ENCODE measurements at places on chromosomes 3 and 15. TPM values are rescaled to one million over a fixed set of nuclear protein-coding genes. Genes with fewer than 3 reads are reported as not detected.

GRCh38 chr3:100088735-100089368 is 25.4 kb downstream of the FILIP1L start:
- no peak for DNase-seq

GRCh38 chr3:89692601-89693000 is 585.2 kb downstream of the EPHA3 start:
- no peak for DNase-seq

GRCh38 chr3:45593708-45594601 is 596 bp upstream of the LIMD1 start:
- peak; percentile 83 for DNase-seq

GRCh38 chr3:143424874-143425273 is 305.3 kb downstream of the CHST2 start:
- DNase-seq, result no peak

Gene PLA2G4E
- total RNA-seq, result not detected

Gene ALDH1L1
- total RNA-seq, result 0.11 TPM

DNA sequence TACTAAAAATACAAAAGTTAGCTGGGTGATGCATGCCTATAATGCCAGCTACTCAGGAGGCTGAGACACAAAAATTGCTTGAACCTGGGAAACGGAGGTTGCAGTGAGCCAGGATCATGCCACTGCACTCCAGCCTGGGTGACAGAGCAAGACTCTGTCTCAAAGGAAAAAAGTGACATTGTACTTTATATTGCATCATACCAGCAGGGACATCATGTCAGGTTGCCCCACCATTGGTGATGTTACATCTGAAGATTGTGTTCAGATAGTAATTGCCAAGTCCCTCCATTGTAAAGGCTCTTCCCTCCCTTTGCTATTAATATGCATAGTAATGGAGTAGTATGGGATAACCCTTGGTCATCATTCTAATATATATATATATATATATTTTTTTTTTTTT is 44.8 kb downstream of the FOXL2 start:
- DNase-seq, result no peak

Measured in Daoy (cell line).